ENCODE measurements at places on chromosomes 7 and 10.

GRCh38 chr7:34752929-34753328, 94.9 kb downstream of the NPSR1 start:
- DNase-seq: no peak

DNA sequence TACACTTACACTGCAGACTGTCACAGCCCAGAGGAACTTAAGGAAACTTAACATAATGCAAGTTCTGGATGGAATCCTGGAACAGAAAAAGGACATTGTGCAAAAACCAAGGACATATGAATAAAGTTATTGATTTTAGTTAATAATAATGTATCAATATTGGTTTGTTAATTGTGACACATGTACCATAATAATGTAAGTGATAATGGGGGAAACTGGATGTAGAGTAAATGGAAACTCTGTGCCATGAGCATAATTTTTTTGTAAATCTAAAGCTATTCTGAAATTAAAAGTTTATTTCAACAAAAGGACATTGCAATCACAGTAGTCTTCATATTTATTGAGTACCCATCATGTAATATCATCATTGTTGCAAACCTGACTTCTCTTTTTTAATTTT, 107.2 kb downstream of the VTI1A start:
- no peak for DNase-seq

DNA sequence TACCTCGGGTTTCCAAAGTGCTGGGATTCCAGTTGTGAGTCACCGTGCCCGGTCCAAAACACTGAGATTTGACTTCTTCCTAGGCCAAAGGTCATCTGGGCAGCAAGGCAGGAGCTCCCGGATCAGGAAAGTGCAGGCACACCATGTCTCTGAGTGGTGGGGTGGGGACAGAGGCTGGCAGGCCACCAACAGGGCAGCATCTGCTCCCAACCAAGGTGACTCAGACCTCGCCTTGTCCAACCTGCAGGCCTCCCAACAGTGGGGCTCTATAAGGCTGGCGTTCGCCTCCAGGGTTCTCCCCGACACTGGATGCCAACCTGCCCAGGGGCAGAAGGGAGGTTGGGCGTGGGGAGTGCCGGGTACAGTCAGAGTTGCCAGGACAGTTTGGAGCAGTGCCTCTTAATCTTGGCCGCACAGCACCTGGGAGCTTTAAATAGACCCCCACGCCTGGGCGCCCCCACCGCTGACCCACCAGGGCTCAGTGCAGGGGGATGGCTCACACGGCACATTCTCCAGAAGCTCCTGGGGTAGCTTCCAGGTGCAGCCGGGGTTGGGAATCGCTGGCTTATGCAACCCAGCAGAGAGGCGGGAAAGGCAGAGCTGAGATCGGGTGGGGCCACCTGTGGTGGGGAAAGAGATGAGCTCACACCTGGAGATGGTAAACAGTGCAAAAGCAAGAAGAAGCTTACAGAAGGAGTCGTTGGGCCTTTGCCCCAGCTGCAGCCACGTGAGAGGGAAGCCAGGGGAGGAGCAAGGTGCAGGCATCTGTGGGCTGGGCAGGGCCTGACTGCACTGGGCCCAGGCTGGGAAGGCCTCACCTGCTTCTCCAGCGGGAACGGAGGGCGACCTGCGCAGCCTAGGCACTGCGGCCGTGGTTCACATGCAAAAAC, 10.9 kb downstream of the CALML5 start:
- DNase-seq: no peak

- no peak for DNase-seq
Measured at GRCh38 chr10:60443346-60443745, 53.7 kb upstream of the ANK3 start.

GRCh38 chr7:129728875-129729467, 117.5 kb downstream of the NRF1 start:
- no peak for DNase-seq

DNA sequence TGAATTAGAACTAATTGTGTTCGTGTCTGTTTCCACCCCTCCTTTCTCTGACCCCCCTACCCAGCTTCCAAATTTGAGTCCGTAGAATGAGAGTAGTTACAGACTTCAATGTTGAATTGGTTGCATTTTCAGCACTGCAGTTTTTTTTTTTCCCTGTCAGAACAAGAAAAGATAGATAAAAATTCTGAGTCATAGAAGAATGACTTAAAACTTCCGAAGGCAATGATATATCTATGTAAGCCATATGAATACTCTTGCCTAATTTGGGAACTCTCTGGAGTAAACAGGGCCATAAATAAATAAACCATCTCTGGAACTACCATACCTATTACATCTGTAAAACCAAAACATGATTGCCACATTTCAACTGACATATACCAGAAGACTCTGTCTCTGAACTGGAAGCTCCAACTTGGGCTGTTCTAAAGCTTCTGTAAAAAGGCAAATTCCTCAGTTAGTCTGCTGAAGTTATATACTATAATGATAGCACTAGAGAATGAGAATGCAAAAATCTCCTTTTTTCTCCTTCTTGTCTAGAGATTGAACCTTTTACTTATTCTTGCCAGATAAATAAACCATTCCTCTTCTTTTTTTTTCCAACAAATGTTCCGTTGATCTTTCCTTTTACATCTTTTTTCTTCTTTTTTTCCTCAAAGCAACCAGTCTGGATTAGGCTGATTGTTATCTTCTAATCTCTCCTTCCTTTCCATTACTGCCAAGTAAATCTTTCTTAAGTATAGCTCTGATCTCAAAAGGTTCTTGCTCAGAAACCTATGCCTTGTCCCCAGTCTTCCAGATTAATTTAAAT, 23.5 kb downstream of the VCL start:
- peak; percentile 85 for DNase-seq

- DNase-seq: no peak
Measured at GRCh38 chr10:116800286-116800929, 48.9 kb upstream of the ENO4 start.

- peak; percentile 78 for DNase-seq
Measured at GRCh38 chr7:106659963-106660861, 746 bp downstream of the CCDC71L start.

- no peak for DNase-seq
Measured at GRCh38 chr7:29447828-29448227, 115.8 kb upstream of the PRR15 start.

- DNase-seq: peak; percentile 38
Measured at GRCh38 chr10:88541116-88541626, 41.9 kb downstream of the RNLS start.

- no peak for DNase-seq
Measured at GRCh38 chr7:157445246-157445955, 108.6 kb downstream of the DNAJB6 start.

DNA sequence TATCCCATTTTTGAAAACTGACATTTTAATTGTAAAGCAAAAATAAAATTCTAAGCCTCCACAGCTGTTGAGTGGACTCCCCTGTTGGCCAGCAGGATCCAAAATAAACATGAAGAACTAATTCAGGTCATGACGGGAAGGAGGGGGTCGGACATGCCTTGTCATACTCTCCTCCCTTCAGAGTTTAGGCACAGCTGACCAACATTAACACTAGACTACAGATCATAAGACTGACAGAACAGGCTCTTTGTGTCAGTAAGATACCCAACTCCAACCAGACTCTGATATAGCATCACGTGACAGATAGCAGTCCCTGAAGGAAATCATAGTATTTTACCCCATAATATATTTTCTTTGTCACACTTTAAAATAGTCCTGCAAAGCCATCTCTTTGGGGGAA, 20.9 kb upstream of the ZNF12 start:
- no peak for DNase-seq

- no peak for DNase-seq
Measured at GRCh38 chr10:63204667-63205391, 71.7 kb downstream of the NRBF2 start.

DNA sequence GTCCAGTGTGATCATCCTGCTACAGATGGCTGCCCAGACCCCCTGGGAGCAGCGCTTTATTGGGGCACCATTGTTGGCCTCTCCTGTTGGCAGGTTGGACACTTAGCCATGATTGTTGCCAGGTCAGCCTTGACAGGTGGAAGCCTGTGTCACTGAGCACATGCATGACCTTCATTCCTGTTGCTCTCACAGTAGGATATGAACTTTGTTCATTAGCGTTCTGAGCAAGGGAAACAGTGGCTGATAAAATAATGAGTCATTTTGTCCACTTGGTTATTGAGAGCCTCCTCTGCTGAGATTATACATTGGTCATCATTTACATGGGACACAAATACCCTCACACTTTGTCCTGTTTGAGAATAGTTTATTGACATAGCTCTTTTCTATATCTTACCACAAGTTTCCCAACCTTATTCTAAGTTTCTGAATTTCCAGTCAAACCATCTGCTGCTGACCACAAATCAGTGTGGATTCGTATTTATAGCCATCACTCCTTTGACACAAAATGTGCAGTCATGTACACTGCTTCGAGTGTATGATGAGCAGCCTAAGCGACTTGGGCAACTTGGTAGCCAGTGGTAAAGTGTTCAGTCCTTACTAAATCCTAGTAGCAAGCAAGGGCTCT, 102.6 kb downstream of the TPST1 start:
- peak; percentile 66 for DNase-seq

- peak; percentile 1 for DNase-seq
Measured at GRCh38 chr7:42726066-42726785, 185.6 kb downstream of the C7orf25 start.

GRCh38 chr10:16392531-16393069, 44.2 kb upstream of the PTER start:
- no peak for DNase-seq

- DNase-seq: no peak
Measured at GRCh38 chr7:135333946-135334345, 100.3 kb downstream of the STRA8 start.

- DNase-seq: peak; percentile 63
Measured at GRCh38 chr7:30276203-30276900, 8.0 kb upstream of the ZNRF2 start.

DNA sequence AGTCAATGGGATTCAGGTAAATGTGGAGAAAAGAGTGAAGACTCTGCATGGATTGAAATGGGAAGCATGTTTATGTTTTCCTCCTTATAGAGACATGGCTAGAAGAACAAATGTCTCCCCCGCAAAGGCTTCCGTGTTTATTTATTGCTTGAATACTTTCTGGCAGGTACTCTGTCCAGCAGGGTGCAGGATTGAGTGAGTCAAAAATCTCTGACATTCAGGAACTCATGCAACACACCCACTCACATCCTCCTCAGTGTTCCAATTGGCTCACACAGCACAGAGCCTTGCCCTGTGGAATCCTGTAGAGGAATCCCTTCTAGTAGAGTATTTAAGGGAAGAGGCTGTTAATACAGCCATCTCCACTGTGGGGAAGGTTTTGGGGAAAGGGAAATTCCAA, 290.3 kb upstream of the VWC2 start:
- DNase-seq: no peak

- DNase-seq: no peak
Measured at GRCh38 chr10:131723297-131724168, 177.3 kb upstream of the PPP2R2D start.

- no peak for DNase-seq
Measured at GRCh38 chr7:134941952-134942351, 44.4 kb upstream of the AGBL3 start.

- no peak for DNase-seq
Measured at GRCh38 chr7:47024991-47025390, 556.9 kb downstream of the TNS3 start.

DNA sequence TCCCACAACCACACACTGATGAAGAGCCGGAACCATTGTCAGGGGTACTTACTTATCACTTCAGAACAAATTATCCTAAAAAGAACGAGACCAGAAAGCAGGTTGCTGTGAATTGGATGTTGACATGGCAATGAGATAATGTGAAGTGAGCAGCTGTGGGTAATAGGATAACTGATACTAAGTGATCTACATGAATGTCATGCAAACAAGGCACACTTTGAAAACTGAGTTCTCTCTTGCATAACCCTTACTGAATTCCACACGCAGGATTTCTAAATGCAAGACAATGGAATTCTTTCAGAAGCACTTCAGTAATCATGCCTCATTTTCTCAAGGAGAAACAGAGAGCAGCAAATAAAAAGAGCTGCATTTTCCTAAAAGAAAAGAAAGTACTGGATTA, 242.5 kb upstream of the TMEM229A start:
- no peak for DNase-seq

DNA sequence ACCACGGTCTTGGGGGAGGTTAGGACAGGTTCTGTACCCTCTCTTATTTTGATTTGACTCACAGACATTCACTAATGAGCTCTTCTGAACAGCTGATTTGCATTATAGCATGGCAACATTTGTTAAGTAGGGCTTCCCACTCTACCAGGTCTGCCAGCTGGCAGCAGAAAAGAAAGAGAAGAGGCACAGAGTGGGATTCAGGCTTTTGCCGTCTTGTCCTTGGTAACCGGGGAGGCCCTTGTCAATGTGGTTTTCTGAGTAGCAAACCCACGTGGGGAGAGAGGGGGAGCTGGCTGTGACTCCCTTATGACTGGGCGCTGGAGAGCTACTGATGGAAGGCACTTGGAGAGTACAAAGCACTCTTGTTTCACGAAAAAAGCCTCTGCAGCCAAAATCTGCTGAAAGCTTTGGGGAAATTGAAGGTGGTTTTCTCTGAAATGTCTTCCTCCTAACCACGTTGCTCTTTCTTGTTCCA, 355.3 kb upstream of the GALNT17 start:
- DNase-seq: no peak
